ENCODE measurements at places on chromosomes 3 and 15. TPM values are rescaled to one million over a fixed set of nuclear protein-coding genes. Genes with fewer than 3 reads are reported as not detected.

CACNA2D3 gene
- 2.5 TPM for total RNA-seq

C3orf20 gene
- total RNA-seq = 0.24 TPM

- H3K36me3 ChIP-seq = peaks cover 18% of the 10 kb centered on the region
- H3K4me3 ChIP-seq = no peak overlapping the region
- no peaks in the 10 kb centered on the region for H3K4me1 ChIP-seq
- DNase-seq = no peak
- no peak overlapping the region for H3K27ac ChIP-seq
These were observed 25.5 kb downstream of the TMEM41A start for GRCh38 chr3:185473290-185473815.

DNA sequence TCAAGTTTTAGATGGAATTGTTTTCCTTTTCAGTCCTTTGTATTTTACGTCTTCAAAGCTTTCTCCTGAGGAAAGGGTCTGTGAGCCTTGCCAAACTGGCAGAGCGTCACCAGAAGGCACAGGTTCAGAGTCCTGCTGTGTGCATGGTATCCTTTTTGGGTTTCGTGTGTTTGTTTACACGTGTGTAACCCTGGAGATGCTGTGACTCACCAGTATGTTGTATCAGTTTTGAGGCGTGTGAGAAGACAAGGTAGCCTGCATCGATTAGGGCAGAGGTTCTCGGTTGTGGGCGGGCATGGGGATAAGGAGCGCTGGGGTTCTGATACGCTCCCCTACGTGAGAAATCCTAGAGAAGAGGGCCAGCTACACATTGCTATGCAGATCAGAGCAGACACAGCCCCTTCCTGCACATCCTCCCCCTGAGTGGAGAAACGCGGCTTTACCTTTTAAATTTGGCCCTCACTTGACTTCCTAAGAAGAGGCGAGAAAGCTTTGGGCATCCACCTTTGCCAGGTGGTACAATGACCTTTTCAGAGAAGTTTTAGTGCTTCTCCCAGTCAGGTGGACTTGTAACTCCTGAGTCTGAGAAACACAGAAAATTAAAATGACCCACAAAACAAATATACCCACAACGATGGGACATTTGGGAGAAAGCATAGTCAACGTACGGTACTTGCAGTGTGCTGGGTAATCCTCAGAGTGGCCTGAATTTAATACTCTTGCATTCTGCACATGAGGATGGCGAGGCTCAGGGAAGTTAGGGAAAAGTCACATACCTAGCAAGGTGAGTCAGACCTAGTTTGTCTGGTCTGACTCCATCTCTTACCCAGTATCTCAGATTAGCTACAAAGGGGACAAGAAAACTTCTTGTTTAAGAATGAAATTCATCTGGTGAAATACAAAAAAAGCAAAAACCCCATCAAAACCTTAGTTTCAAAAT, 38.1 kb downstream of the TRAK1 start:
- no peak overlapping the region for H3K4me3 ChIP-seq
- peaks cover 7% of the 10 kb centered on the region for H3K4me1 ChIP-seq
- peak overlapping the region; percentile 88 for H3K27ac ChIP-seq
- H3K27me3 ChIP-seq = no peaks in the 10 kb centered on the region

DNA sequence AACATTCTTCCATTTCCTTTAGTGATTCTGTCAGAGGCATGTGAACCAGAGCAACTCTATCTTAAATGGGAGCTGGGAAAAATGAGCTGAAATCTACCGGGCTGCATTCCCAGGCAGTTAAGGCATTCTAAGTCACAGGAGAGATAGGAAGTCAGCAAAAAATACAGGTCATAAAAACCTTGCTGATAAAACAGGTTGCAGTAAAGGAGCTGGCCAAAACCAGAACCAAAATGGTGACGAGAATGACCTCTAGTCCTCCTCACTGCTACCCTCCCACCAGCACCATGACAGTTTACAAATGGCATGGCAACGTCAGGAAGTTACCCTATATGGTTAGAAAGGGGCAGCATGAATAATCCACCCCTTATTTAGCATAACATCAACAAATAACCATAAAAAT, 66.4 kb downstream of the B3GALNT1 start:
- no peak overlapping the region for H3K27ac ChIP-seq
- no peak overlapping the region for H3K4me3 ChIP-seq
- H3K27me3 ChIP-seq = no peaks in the 10 kb centered on the region
- no peak for DNase-seq
- peaks cover 6% of the 10 kb centered on the region for H3K36me3 ChIP-seq
- peaks cover 28% of the 10 kb centered on the region for H3K4me1 ChIP-seq

DNA sequence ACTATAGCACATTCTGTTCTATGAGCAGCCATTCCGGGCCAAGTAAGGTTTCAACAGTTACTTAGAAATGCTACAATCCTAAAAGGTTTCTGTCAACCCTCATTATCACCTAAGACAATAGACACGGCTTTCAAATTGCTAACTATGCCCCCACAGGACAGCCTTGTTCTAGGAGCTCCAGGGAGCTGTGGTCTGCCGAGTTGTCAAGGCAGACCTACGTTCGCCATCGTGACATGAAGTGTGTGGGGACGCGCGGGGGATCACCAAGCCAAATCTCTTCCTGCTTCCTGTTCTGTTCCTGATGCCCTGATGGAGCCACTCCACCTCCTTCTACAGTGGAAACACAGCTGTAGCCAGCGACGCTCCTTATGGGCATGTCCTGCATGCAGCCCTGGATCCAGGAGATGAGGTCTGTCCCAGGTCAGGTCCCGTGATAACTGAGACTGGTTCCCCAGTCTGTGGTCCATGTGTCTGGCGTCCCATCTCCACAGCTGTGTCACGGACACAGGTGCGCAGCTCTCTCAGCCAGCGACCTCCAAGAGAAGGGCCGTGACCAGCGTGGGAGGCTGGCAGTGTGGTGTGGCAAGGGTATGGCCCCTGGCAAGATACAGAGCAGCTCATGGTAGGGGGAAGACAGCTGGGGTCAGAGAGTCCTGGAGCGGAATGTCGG, 82.8 kb downstream of the PCSK6 start:
- peaks cover 16% of the 10 kb centered on the region for H3K4me1 ChIP-seq
- H3K36me3 ChIP-seq = no peaks in the 10 kb centered on the region
- DNase-seq = no peak
- no peak overlapping the region for H3K27ac ChIP-seq
- peaks cover 4% of the 10 kb centered on the region for H3K27me3 ChIP-seq

DNA sequence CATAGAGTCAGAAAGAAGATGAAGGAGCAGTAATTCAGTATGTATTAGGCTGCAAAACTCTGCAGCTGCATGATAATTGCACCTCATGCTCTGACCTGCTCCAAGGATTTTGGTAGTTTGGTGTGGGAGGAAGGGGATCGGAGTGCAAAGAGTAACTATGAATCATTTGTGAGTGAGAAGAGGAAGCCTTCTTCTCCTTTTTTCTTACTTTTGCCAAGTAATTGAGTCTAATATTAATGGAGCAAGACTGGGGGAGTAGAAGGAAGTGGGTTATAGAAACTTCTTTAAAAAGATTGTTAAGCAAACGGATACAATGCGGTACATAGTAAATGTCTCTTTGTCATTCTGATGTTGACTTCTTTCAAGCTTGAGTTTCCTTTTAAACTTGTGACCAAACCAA, 276.5 kb downstream of the EDEM1 start:
- no peak for DNase-seq
- peaks cover 5% of the 10 kb centered on the region for H3K27me3 ChIP-seq
- H3K27ac ChIP-seq = no peak overlapping the region
- no peaks in the 10 kb centered on the region for H3K36me3 ChIP-seq
- H3K4me3 ChIP-seq = no peak overlapping the region

GRCh38 chr3:187709155-187709554, 6.8 kb upstream of the RTP2 start:
- H3K4me3 ChIP-seq = no peak overlapping the region
- no peak for DNase-seq
- H3K36me3 ChIP-seq = no peaks in the 10 kb centered on the region

All from type B pancreatic cell (in vitro differentiated cells).